NCI-H446 treated with DMSO at 0.1 percent for 48 hours (cell line): ENCODE measurements at places on chromosomes 5 and 9.

DNA sequence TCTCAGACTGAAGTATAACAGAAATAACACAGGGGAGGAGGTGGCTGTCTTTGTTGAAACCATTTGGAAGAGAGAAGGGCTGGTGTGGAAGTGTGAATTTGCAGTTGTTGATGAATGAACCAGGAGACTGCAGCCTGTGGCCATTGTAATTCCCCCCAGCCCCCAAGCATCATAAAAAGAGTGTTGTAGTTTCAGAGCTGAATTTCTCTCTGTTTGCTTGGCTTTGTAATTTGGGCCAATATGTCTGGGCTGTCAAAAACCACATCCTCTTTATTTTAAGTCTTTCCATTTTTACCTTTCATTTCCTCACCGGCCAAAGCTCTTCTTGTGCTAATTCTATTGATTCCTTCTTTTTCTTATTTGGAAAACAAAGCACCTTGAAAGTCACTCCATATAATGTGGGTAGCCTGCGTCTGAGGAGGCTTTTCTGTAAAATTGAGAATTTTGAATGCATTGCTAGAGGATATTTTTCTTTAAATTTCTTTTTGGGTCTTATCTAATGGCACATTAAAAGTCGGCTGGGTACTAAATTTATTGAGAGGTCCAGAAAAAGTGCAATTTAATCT, 383.3 kb downstream of the OSTF1 start:
- no peak for DNase-seq

- DNase-seq, result no peak
Observed at GRCh38 chr5:126897851-126898630, 121.1 kb downstream of the LMNB1 start.

- no peak for DNase-seq
Observed at GRCh38 chr5:139668064-139668880, 20.1 kb downstream of the CXXC5 start.

- peak; percentile 34 for DNase-seq
Observed at GRCh38 chr5:26245321-26245720, 793.1 kb downstream of the CDH9 start.

GRCh38 chr9:21336457-21336856, 1.3 kb upstream of the KLHL9 start:
- no peak for DNase-seq

GRCh38 chr9:14031810-14032209, 282.1 kb downstream of the NFIB start:
- no peak for DNase-seq

DNA sequence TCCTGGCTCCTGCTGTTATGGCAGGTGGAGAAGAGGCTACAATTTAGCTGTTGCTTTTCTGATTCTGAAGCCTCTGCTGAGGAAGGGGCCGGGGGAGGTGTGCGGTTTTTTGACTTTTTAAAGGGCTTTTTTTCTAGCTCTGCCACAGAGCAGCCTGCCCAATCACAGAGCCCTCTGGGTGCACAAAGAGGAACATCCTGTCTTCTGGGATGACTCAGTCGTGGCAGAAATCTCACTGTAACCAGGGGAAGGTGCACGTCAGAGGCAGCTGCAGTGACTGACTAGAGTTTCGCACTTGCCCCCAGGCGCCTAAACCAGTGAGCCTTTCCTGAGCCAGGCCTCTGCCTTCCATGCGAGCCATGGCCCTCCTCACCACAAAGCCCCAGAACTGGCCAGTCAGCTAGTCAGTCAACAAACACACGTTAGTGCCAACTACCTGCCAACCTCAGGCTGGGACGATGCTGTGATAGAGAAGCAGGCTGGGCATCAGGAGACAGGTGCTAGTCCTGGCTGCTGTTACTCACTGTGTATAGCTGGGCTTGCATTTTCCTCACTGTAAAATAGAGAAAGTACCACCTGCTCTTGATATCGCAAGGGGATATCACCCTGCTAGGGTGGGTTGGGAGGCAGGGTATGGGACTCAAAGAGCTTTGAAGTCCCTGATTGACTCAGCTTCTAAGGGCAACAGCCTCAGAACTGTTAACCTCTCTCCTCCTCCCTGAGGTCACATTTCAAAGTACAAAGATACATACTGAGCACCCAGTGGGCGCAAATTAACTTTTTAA, 2.2 kb downstream of the AKNA start:
- no peak for DNase-seq

DNA sequence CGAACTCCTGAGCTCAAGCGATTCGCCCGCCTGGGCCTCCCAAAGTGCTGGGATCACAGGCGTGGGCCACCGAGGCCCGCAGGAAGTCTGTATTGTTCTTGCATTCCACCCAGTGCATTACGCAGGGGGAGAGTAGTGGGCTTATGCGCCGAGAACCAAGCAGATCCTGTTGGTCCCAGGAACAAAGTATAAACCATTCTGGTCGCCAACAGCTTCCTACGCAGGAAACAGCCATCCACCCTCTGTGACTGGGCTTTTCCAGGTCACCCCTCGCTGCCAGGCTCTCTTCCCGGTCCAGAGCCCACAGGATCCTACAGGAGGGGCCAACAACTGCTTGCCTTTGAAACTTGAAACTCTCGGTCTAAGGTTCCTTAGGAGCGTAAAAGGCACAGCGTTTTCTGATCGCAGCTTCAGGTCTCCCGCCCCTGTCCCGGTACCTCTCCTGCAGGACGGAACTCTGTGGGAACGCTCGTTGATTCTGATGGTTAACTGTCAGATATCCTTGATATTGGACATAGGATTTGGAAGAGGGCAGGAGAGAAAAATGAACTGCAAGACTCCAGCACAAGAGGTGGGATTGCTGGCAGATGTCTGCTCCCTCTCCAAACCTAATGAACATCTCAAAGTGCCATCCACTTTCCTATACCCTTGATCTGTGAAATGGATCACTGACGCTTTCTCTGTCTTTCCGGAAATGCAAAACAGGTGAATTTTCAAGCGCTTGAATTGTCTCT, 4.2 kb upstream of the ANXA2R start:
- DNase-seq, result no peak

DNA sequence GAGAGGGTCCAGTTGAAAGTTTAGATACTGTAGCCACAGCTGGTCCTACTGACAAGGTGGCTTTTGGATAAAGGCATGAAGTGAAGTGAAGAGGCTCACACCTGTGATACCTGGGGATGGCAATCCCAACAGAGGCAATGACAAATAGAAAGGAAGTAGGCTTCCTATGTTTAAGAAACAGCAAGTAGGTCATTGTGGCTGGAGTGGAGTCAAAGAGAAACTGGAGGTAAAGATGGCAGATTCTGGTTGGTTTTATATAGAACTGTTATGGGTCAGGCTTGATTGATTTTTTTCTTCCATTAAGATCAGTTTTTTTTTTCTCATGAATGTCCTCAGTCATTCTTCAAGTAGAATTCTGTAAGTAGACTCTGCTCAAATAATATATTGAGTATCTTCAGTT, 79.5 kb downstream of the ANXA1 start:
- no peak for DNase-seq

DNA sequence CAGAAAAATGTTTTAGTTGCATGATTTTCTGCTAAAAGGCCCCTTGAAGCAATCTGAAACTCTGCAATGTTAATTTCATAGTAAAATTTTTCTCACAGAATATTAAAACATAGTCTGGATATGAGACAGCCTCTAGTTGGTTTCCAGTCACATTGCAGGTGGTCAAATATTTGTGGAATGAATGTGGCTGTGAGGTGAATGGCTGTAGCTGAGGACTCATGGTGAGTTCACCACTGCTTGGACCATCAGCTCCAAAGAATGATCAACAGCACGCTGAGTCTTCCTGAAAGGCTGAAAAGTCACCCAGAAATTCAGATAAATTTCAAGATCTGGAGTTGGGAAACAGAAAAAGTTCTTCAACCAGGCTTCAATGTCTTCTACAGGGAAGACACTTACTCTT, 79.8 kb downstream of the MAT2B start:
- no peak for DNase-seq

DNA sequence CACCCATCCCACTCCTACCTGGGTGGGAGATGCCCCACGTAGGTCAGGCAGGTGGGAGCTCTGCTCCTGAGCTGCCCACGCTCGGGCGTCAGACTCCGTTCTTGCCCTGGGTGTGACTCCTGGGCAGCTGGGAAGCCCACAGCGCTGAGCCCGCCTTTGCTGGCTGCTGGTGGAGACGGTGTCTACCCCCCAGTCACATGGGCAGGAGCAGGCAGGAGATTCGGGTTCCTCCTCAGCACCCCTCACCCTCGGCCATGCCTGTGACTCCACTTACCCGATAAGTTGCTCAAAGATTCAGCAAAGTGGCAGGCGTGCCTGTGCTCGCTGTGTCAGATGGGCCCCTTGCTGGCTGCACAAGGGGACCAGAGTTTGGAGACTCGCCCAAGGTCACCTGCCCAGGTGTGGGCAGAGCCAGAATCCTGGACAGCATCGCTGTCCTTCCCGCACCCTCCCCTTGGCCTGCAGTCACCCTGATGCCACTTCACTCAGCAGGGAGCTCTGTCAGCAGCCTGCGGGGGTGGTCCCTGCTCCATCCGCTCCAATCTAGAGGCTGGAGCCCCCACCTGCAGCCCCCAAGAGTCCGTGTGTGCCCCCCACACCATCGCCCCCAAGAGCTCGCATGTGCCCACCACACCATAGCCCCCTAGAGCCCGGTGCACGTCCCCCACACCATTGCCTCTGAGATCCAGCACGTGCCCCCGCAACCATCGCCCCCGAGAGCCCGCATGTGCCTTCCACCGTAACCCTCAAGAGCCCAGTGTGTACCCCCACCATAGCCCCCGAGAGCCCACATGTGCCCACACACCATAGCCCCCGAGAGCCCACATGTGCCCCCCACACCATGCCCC, 4.2 kb downstream of the LCN1 start:
- no peak for DNase-seq

- DNase-seq, result no peak
Observed at GRCh38 chr5:58946230-58946629, 363.4 kb downstream of the RAB3C start.

GRCh38 chr9:125172031-125172755, 17.4 kb downstream of the PPP6C start:
- DNase-seq, result no peak

GRCh38 chr5:137221943-137222342, 277.2 kb downstream of the SPOCK1 start:
- no peak for DNase-seq

GRCh38 chr5:143008809-143009521, 238.8 kb downstream of the ARHGAP26 start:
- DNase-seq, result no peak

- DNase-seq, result no peak
Observed at GRCh38 chr5:146894753-146895521, 16.4 kb upstream of the PPP2R2B start.

DNA sequence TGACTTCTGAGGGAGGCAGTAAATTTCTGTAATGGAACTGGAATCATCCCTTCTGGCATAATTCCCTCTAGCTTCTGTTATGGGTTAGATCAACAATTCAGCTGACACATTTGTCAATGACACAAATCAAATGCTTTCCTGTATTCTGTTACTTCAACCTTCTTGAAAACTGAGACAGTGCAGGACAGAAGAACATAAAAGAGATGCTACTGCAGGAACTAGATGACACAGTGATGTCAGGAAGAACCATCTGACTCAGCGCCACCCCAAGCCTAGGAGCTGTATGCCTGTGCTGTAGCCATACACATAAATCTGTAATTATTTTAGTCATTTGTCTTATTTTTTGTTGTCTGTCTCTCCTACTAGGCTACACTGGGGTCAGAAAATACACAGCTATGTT, 18.2 kb upstream of the CEP120 start:
- no peak for DNase-seq

DNA sequence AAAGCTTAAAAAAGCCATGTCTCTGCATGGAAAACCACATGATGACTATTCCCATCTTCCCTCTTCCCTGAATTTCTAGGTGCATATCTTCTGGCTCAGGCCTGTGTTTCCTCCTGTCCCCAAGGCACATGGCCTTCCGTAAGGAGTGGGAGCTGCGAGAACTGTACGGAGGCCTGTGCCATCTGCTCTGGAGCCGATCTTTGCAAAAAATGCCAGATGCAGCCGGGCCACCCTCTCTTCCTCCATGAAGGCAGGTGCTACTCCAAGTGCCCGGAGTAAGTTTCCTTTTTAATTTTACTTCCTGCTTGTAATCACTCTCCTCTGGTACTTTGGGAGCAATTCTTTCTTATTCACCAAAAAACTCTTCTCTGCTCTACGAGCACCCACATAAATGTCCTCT, 83.6 kb downstream of the RFK start:
- DNase-seq, result no peak

DNA sequence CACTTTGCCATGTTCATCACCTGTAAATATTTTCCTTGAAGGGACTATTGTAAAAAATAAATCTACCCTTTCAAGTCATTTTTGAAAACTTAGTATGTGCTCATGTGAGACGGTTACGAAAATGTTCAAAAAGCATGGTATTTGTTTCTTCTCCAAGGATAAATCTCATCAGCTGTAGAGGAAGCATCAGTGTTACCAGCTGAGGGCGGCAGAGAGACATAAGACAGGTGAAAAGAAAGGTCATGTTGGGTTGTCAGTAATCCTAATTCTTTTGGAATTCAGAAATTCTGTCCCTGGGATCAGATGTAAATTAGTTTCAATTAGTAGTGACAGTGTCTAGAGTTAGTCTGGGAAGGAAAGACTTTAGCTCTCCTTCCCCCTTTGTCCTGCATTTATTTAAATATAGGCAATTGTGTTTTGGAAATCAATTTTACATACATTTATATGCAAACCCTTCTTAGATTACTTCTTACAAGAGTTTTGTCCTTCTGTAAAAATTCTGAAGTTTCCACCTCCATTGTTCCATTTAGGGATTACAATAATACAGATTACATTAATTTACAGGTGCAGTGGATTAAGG, 791.9 kb upstream of the CDH6 start:
- no peak for DNase-seq

GRCh38 chr5:133371371-133372155, 240.8 kb downstream of the FSTL4 start:
- DNase-seq, result no peak

DNA sequence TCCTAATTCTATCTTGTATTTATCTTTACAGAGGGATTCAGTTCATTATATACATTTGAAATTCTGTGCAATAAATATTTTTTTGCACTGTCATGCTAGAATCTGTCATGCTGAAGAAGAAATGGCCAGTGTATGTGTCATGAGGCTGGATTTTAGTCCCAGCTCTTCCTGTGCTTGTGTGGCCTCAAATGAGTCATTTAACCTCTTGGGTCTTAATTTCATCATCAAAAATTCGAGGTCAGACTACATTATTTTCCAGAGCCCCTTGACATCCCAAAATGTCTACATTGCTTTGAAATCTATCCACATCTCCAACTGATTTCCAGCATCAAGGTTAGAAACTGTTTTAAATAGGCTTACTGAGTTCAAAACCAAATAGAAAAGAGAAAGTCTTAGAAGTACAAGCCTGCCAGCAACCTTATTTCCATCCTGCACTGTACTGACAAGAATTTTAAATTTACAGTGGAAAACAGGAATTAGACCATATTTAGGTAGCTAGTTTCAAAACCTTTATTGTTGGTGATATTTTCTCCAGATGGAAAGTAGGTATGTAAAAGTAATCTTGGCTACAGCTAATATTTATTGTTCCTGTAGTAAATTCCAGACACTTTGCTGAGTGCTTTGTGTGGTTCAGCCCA, 96.7 kb upstream of the MAMDC2 start:
- DNase-seq, result no peak

DNA sequence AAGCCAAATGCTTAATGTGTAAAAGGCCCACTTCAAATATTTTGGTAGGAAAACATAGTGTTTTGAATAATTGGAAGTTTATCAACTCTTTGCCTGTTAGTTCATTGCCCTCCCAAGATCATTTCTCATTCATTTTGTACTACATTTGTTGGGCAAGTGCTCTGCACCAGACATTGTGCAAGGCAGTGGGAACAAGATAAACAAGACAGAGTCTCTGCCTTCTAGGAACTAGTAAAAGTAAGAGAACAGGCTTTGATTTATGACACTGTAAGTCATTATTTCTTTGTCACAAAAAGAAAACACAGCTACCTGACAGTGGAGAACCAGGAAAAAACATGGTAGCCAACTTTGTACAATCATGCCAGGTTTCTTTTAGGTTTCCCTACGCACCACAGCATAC, 63.7 kb upstream of the PAM start:
- no peak for DNase-seq
